NCI-H510A treated with DMSO at 0.1 percent for 48 hours (cell line): ENCODE measurements at places on chromosomes 2 and 18.
A peak's percentile ranks its signal among the peaks of the same experiment; 100 is the strongest.

- peak; percentile 9 for DNase-seq
Observed at GRCh38 chr2:168211664-168212163, 35.7 kb downstream of the STK39 start.

DNA sequence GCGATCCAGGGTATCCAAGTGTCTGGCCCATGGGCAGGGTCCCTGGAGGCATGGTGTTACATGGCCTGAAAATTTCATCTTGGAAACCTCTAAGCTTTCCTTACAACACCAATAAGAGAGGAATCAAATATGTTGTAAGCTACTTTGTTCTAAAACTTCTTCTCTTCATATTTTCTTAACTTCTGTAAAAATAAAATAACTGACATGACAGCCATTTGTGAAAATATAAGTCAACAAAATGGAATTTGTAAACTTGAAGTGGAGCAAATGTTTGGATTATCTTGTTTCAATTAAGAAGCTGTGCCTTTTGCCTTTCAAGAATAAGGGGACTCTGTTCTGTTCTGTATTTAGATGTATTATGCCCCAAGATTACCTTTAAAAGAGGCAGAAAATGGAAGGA is 319.7 kb downstream of the LPIN1 start:
- DNase-seq = no peak

GRCh38 chr2:235229236-235229635 is 264.6 kb upstream of the AGAP1 start:
- DNase-seq = peak; percentile 21

DNA sequence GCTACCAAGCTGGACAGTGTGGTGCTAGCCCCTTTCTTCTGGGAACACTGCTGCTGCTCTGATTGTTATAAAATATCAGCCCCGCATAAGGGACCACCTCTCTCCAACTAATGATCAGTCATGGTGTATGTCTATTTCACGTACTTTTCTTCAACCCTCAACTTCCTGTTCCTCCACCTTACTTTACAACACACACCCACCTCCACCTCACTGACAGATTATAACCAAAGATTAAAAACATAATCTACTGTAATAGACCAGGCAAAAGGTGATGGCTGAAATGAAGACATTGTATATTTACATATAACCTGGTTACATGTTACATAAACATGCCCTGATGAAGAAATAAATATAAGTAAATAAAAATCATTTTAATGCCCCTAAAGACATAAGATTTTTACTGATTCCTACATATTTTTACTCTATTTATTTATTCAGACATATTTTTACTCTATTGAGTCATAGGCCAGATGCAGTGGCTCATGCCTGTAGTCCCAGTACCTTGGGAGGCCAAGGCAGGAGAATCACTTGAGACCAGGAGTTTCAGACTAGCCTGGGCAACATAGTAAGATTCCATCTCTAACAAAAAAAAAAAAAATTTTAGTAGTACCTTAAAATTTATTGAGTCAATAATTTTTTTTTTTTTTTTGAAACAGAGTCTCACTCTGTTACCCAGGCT is 12.8 kb downstream of the STK39 start:
- no peak for DNase-seq

GRCh38 chr18:32213693-32214092 is 23.9 kb downstream of the MEP1B start:
- peak; percentile 98 for DNase-seq

GRCh38 chr2:132477436-132477835 is 60.8 kb downstream of the GPR39 start:
- DNase-seq = no peak

DNA sequence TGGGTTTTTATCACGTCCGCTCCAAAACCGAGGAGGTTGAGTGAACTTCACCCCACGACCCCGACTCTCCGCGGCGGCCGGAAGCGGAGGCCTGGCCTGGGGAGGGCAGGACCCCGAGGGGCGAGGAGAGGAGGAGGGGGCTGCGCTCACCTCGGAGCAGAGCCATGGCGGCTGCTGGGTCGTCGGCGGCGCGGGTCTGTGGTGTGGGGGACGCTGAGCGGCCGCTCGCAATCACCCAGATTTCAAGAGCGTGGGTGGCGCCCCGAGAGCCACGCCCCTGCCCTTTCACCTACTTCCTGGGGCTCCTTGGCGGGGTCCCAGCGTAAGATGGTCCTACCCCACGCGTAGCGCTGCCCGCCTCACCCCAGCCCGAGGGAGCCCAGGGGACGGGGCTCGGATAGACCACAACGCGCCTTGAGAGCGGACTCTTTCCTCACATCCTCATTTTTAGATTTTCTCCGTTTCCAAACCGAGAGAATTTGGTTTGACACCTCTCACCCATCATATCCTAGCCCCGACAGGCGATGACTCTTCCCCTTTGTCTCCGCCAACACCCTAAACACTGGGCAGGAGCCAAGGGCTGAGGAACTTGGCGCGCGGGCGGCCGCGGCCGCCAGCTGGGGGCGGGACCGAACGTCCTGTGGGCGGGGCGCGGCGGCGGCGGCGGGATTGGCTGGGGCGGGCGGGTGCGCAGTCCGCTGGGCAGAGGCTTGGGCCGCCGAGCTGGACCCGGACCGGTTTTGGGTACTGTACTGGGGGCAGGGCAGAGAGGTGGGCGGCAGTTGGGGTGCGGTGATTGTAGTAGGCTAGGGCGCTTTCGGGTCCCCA is at the start of gene ACAA2:
ACAA2 (minus strand) TSS at position 215 of the 828 bp plus-strand sequence; CDS start at position 166, 49 bp downstream.
- peak; percentile 53 for DNase-seq

DNA sequence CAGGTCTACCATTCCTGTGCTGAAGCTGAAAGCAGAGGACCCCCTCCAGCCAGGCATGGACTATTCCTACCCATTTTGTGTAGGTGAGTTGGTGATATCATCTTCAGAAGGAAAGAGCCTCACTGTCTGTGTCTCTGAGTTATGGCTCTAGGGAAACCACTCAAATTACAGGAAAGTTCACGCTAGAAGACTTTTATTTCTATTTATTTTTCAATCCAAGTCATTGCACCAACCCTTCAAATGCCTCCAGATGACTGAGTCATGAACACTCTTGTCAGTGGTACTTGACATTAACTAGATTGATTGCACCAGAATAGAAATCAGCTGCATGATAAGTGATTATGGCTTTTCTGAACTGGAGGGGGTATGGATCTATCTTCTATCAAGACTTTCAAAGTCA is 338.4 kb downstream of the MBD2 start:
- DNase-seq = no peak

GRCh38 chr2:160407393-160408172 is 86.0 kb downstream of the RBMS1 start:
- DNase-seq = peak; percentile 28

DNA sequence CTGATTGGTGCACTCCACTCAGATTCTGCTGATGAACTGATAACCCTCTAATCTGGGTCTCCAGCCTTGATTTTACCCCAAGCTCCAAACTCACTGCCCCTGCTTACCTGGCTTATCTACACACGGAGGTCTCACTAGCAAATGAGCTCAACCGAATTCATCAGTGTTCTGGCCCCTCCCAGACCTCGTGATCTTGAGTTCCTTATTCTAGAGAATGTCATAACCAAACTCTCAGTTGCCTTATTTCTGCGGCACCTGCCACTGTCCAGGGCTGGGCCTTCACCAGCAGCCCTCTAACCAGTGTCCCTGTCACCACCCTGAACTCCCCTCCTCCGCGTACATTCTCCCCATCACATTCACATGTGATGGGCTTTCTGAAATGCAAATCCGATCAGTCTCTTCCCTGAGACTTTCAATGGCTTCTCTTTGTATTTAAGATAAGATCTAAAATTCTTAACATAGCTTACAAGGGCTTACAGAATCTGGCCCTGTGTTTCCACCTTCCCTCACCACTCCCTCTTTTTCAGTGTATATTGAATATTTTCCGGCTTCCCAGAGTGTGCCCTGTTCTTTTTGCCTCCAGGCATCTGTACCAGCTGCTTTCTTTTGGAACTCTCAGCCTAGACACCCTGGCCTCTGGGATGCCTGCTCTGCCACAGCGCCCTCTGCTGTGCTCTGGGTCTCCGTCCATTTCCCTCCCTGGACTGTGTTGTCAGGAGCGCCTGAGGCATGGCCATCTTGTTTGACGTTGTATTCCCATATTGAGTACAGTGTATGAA is 31.1 kb downstream of the NAB1 start:
- DNase-seq = no peak

GRCh38 chr18:55457028-55457427 is 131.0 kb downstream of the TCF4 start:
- no peak for DNase-seq

- no peak for DNase-seq
Observed at GRCh38 chr18:54787121-54787520, 41.2 kb upstream of the RAB27B start.

- DNase-seq = no peak
Observed at GRCh38 chr18:35510076-35510651, 12.4 kb upstream of the INO80C start.

- no peak for DNase-seq
Observed at GRCh38 chr2:105754011-105754410, 9.3 kb downstream of the NCK2 start.
